Hematopoietic multipotent progenitor cell (in vitro differentiated cells): ENCODE measurements at places on chromosomes 6 and 20.

- no peak for DNase-seq
Measured at GRCh38 chr20:6954219-6954618, 186.7 kb downstream of the BMP2 start.

- DNase-seq = no peak
Measured at GRCh38 chr6:90230548-90231215, 66.0 kb downstream of the BACH2 start.

DNA sequence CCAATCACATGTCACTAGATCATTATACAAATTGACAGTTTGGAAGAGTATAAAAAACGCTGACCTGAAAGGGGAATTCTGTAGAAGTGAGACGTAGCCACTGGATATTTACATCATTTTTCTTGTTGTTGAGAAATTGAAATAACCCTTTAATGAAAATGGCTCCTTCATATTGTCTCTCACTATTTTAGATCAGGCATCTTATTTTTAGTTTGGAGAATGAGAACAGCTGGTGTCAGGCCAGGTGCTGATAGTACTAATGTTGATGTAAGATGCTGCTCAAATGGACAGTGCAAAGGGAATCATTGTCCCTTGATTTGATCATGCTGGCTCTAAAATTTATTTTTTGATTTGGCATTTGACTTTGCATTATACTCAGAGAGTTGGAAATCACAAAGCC is 17.4 kb downstream of the NKAIN2 start:
- no peak for DNase-seq

- DNase-seq = no peak
Measured at GRCh38 chr20:25325073-25325472, 65.6 kb downstream of the ABHD12 start.

- DNase-seq = peak; percentile 45
Measured at GRCh38 chr6:77368660-77369313, 94.5 kb downstream of the HTR1B start.

DNA sequence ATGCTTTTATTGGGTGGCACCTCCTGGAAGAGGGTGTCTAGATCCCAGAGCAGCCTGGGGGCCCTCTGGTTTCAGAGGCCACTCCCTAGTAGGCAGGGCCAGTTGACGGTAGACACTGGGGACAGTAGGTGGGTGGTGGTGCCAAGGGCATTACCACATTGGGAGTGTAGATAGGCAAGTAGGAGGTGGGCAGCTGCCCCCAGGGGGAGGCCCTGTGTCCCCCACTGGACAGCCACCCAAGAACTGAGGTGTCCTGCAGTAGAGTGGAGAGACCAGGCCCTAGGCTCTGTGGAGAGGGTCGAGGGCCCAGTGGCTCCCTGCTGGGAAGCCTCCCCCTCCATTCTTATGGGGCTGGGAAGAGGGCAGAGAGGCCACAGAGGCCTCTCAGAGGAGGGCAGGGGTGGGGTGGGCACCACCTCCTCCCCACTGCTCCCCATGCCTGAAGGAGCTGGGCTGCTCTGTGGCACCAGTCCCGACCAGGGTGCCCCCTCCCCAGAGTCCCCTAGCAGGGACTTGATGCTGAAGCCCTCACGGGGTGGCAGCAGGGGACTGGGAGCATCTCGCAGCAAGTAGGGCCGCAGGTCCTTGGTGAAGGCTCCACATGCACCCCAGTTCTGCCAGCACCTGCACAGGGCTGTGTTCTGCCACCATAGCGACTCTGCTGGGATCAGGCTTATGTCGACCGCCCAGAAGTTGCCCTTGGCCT is 305.0 kb upstream of the KCNQ5 start:
- DNase-seq = no peak

GRCh38 chr6:88266126-88266525 is 100.0 kb upstream of the CNR1 start:
- no peak for DNase-seq

- DNase-seq = peak; percentile 70
Measured at GRCh38 chr6:20291764-20292580, 79.7 kb upstream of the MBOAT1 start.

DNA sequence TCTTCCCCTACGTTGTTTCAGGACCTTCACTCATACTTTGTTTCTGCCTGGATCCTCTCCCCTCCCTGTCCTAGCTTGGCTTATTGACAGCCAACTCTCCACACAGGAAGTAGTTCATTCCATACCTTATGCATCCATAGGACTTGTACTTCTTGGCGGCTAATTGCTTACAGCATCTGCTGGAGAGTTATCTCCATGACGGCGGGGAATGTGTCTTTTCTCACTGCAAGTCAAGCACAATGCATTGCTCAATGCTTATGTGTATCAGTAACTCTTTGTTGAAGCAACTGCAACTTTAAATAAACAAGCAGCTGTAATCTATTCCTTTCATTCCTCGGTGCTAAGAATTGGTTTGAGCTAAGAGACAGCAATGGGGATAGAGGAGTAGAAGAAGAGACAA is 551.3 kb upstream of the EPHA7 start:
- DNase-seq = no peak

- no peak for DNase-seq
Measured at GRCh38 chr6:165081944-165082532, 227.4 kb downstream of the C6orf118 start.

DNA sequence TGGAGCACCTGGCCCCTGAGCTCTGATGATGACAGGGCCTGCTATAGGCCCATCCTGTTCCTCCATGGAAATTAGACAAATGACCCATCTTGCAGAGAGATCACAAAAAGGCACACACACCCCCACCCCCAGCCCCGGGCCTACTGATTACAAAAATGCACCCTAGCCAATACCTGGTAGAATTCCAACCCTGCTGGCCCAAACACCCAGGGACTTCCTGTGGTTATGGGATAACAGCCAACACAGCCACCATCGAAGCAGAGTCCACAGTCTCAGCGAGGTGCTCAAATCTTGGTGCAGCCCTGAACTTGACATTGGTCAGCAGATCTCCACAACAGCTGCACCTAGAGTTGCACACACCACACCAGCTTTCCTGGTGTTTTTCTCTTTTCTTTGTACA is 17.0 kb downstream of the NCR2 start:
- DNase-seq = no peak

DNA sequence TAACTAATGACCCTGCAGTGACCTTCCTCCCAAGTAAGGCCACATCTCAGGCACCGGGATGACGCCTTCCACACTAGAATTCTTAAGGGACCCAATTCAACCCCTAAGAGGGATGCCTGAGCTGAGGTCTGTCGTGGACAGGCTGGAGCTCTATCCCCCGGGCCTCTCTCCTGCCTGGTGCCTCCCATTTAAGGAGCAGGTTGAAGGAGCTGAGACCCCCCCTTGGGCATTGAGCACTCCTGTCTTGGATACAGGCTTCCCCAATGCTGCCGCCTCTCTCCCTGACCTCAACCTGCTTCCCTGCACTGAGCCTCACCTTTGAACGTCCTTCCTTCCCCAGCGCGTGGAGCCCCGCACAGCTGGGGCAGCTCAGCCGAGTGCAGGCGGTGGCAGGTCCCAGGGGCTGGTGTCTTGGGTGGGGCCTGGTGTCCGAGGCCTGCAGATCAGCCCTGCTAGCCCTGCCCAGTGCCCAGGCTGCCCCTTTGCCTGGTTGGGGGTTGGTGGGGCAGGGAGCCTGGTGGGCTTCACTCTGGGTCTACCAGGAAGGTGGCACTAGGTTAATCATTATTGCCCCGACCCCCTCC is 19.9 kb upstream of the BHLHE23 start:
- DNase-seq = no peak

DNA sequence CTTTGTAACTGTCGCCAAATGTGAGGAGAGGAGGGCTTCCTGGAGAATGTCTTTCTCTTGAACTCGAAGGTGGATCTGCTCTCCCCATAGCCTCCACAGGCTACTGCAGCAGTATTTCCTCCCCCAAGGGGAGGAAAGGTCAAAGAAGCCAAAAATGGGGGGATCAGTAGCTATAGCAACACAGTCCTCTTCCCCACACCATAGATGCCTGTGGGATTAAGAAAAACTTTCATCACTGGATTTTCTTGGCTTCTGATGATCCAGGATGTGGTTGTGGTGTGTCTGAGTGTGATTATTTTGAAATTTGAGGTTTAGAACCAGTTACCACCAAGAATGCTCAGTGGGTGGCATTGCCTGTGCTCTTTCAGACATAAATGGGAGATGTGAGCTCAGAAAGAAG is 140.1 kb upstream of the SPACA1 start:
- peak; percentile 10 for DNase-seq

DNA sequence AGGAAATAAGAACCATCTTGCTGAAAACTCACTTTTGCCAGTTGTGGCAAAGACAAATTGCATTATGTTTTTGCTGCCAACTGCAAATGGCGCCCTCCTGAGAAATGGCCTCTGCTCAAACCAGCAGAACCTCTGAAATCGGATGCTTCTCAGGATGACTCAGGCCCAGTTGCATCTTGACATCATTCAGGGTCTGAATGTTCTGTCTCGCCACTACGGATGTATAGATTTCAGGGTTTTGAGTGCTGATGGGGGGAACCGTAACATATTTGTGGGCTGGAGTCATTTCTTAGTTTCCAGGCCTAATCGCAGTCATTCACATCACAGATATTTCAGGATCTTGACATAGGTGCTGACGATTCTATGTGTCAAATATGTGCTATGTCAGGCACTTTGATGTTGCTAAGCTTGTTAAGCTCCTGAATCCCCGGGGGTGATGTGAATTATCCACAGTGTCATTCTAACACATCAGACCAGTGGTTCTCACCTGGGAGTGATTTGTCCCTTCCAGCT is 207.1 kb downstream of the NFATC2 start:
- DNase-seq = no peak

DNA sequence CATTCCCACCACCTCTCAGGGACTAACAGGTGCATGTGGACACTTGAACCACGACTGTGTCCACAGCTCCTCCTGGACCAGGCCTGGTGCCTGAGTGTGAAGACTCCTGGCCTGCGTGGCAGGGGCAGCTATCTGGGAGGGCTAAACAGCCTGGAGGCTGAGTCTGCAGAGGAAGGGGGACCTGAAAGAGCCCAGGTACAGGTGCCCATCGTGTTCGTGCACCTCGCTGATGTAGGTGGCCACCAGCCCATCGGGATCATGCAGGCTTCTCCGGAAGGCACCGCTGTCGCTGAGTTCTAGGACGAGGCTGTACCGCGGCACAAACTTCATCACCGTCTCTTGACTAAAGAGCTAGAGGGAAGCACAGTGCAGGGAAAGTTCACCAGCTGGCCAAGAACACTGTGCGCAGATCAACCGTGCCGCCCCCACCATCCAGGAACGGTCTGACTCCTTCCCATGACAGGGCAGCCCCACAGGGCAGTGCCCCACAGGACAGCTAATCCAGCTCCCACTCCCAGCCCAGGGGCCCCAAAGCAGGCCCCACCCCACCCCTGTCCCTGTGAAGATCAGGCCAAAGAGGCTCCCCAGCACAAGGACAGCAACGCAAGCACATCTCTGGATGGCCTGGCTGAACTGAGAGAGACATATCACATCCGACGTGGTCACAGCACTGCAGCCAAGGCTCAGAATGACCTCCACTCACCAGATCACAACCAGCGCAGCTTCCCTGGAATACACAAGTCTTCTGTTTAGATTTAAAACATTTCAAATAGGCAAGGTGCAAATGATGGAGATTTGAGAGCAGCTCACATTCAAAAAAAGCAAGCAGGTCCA is 14.8 kb downstream of the CST7 start:
- DNase-seq = no peak
